T-cell (primary cell): ENCODE measurements at places on chromosomes 2 and 18. TPM values are rescaled to one million over a fixed set of nuclear protein-coding genes. Genes with fewer than 3 reads are reported as not detected.

GRCh38 chr2:98460573-98461497 lies 16.2 kb downstream of the INPP4A start:
- peak; percentile 42 for DNase-seq

GRCh38 chr2:215419769-215420470 lies 15.9 kb downstream of the FN1 start:
- no peak for DNase-seq

The SGPP2 gene
- total RNA-seq = 2.6 TPM

The DIPK1C gene
- not detected for total RNA-seq
